Vein endothelial cell (primary cell): ENCODE measurements at places on chromosomes 1 and 21. TPM values are rescaled to one million over a fixed set of nuclear protein-coding genes. Genes with fewer than 3 reads are reported as not detected.

The OR2AK2 gene
- total RNA-seq = 0.19 TPM in 1 of 2 replicates, not detected in the other

The CLCA2 gene
- total RNA-seq = 0.10 and 0.65 TPM in 2 replicates

The SLAMF7 gene
- not detected in 2 replicates for total RNA-seq

The ILDR2 gene
- total RNA-seq = not detected in 2 replicates

The TRIM63 gene
- total RNA-seq = not detected in 2 replicates
